ENCODE measurements at places on chromosomes 16 and 17.

GRCh38 chr17:19291646-19292376, 54.6 kb downstream of the EPN2 start:
- DNase-seq, result no peak

DNA sequence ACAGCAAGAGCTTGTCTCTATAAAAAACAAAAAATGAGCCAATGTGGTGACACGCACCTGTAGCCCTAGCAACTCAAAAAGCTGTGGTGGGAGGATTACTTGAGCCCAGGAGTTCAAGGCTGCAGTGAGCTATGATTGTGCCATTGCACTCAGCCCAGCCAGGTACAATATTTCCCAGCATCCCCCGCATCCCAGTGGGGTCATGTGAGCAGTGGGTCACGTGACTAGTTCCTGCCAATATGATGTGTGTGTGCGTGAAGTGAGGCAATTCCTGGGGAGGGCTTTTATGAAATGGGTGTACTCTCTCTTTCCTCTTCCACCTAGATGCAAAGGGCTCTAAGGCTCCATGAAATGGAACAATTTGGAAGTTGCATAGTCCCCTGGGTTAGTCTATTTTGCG, 81.3 kb downstream of the GSG1L start:
- no peak for DNase-seq

GRCh38 chr17:58047376-58048150, 35.7 kb upstream of the DYNLL2 start:
- DNase-seq, result no peak

- DNase-seq, result no peak
These were observed 200.1 kb downstream of the KCNJ2 start for GRCh38 chr17:70369391-70369790.

DNA sequence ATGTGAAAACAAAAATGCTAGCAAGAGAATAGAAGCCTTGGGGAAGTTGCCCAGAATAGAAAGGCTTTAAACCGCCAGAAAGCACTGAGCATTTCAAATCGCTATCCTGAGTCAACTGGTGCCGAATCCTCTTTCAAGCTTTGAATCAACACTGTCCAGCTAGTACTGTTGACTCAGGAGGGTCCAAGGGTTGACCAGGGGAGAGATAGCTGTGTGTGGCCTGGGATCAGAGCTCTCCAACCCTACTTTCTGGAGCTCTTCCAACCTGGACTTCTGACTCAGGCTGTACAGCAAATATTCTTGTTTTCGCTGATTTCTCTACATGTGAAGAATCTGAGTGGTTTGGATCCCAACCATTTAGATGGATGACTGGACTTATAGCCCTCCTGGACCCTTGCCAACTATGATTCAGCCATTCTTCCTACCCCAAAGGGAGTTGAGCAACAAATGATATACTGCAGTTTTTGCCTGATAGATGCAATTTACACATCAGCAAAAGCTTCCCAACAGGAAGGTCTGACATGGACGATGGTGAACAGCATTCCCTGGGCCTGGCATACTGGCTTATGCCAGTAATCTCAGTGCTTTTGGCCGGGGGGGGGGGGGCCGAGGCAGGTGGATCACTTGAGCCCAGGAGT, 154.0 kb upstream of the SDK2 start:
- DNase-seq, result no peak

DNA sequence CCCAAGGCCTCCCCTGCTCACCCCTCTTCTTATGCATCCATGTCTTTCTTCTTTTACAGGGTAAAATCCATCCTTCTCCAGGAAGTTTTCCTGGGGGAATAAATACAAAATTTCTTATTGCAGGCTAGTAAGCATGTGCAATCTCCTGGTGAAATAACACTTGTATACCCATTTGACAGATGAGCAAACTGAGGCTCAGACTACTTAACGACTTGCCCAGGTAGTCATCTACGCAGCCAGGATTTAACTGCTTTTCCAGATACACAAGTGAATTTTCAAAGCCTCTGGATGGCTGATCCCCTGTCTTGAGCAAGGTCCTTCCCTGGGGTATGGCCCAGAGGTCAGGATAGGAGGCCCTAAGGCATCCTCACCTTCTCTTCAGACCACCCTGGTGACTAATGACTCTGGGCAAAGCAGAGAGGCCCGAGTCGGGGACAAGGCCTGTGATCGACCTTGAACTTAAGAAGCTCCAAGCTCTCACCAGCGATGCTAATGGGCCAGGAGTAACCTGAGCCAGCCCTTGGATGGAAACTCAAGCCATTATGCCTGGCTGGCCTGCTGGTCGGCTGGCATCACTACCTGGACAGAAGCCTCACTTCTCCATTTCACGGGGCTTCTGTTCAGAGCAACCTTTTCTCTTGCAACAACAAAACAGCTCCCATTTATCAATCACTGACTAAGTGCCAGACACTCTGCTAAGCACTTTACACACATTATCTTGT, 33.1 kb downstream of the ZNF423 start:
- DNase-seq, result no peak

DNA sequence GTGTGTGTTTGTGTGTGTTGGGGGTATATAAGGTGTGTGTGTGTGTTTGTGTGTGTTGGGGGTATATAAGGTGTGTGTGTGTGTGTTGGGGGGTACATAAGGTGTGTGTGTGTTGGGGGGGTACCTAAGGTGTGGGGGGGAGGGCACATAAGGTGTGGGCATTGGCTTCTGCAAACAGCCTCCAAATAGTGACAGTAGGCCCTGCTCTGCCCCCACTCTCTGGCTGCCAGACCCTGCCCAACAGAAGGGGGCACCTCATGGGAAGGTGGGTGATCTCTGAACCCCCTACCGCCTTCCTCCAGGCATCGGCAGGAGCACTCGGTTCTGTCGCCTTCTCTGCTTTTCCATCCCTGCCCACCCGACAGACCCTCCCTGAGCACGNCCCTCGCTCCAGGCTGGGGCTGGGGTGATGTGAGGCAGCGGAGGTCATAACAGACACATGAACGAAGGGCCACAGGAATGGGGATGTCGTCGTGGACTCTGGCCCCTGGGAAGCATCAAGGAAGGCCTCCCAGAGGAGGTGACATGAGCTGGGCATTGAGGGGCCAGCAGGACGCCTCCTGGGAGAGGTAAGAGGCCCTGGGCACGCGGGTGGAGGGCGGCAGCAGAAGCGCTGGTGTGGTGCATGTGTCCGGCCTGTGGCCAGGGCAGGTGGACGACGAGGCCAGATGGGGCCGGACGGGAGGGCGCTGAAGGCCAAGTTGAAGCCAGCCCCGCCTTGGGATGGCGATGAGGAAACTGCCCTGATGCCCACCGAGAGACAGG, 136.6 kb upstream of the RPH3AL start:
- no peak for DNase-seq

DNA sequence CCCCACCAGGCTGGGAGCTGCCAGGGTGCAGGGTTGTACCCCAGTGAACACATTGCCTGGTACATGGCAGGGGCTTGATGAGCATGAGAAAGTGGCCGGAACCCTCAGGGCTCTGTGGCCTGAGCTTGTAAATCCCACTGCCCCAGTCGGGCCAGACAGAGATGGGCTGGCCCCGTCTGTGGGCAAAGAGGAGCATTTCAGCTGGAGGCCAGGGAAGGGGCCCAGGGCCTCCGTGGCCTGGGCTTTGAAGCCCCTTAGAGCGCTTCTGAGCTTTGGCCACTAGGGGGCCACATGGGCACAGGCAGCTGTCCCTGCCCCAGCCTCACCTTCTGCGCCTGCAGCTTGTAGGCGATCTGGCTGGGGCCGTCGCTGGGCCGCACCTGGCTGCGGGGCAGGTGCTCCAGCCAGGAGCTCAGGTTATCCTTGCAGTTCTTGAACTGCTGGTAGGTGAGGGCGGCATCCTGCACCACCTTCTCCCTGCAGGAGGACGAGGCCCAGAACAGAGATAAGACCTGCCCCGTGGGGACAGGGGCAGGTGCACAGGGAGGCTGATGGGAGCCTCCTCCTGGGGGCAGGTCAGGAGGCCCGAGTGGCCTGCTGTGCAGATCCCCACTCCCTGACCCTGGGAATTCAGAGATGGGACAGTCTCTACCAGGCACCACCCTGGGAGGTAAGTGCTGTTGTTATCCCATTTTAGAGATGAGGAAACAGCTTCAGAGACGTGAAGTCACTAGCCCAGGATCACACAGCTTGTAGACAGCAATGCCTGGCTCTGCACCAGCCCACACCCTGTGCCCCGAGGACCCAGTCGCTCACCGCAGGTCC, 12.8 kb downstream of the EVPL start:
- peak; percentile 67 for DNase-seq

- no peak for DNase-seq
These were observed 236.4 kb downstream of the MAP2K6 start for GRCh38 chr17:69650881-69651280.

- no peak for DNase-seq
These were observed 168.5 kb downstream of the BCAS3 start for GRCh38 chr17:60846175-60846574.

DNA sequence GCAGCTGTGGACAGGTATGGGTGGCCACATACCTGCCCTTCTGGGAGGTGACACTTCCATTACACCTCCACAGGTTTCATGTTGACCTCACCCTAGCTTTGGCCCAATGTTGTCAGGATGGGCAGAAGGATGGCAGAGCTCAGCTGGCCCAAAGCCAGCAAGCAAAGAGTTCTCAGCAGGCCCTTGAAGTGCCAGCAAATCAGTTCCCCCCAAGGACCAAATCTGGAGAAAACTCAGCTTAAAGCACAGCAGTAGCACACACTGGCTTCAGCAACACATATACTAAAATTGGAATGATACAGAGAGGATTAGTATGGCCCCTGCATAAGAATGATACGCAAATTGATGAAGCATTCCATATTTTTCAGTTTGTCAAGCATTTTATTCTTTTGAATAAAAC, 13.4 kb downstream of the ARL4D start:
- no peak for DNase-seq

DNA sequence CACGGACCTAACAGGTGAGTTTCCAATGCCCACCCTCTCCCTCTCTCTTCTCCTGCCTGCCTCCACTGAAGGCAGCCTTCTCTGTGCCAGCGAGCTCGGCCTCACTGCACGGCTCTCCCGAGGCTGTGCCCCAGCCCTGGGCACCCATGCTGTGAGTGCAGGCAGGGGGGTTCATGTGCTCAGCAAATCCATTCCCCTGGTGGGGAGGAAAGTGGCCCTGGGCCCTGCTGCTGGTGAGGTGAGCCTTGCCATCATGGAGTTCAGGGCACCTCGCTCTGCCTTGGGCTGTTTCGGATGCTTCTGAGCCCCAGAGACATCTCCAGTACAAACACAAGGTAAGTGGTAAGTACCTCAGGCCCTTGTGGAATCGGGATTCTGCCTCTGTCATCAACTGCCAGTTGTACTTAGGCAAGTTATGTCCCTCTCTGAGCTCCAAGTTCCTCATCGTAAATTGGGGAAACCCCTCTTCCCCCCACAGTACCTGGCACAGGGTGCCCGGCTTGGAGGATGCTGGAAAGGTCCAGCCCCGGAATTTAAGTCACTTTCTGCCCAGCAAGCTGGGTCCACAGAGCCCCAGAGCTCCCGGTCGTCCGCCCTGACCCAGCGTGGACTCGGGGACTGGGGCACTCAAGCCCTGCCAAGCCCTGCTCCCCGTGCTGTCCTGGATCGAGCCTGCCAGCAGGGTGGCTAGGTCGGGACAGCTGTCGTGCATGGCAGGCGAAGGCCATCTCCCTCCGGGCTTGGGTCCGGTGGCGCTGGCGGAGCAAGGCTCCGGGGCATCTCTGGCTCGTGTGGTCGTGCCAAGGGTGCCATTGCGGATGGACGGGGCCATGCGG, 684 bp upstream of the NUDT16L1 start:
- DNase-seq, result no peak

DNA sequence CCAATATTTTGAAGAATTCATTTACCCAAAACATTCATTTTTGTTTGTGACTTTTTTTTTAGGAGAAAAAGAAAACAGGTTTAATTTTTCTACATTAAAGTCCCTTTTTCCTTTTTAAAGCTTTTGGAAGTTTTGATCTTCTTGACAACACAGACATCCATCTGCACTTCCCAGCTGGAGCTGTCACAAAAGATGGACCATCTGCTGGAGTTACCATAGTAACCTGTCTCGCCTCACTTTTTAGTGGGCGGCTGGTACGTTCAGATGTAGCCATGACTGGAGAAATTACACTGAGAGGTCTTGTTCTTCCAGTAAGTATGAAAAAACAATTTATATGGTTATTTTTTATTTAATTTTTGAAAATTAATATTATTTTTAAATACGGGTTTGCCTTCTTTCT, 37.2 kb downstream of the SIAH1 start:
- no peak for DNase-seq

GRCh38 chr17:28900986-28901726, 1.7 kb downstream of the DHRS13 start:
- DNase-seq, result no peak

GRCh38 chr17:30950669-30951399, 20.0 kb upstream of the RNF135 start:
- no peak for DNase-seq

- DNase-seq, result no peak
These were observed 3.9 kb downstream of the ANKRD13B start for GRCh38 chr17:29596811-29597210.

- DNase-seq, result no peak
These were observed 110.7 kb downstream of the HS3ST3A1 start for GRCh38 chr17:13490906-13491482.

DNA sequence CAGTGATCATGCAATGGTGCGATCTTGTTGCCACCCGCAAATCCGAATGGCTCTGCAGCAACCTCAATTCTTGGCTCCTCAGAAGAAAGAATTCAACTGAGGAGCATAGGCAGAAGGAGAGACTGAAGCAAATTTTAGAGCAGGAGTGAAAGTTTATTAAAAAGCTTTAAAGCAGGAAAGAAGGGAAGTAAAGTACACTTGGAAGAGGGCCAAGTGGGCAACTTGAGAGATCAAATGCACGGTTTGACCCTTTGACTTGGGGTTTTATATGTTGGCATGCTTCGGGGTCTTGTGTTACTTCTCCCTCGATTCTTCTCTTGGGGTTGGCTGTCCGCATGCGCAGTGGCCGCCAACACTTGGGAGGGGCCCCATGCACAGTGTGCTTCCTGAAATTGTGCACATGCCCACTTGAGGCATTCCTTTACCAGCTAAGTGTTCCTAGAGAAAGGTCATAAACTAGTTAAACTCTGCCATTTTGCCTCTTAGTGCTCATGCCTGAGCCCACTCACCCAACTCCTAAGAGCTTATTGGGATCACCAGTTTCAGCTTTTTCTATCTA, 36.7 kb downstream of the ZNRF1 start:
- DNase-seq, result no peak
